ENCODE measurements at places on chromosomes 3 and 15. TPM values are rescaled to one million over a fixed set of nuclear protein-coding genes. Genes with fewer than 3 reads are reported as not detected.

GRCh38 chr15:70158309-70159000 lies 60.7 kb upstream of the TLE3 start:
- DNase-seq, result no peak

DNA sequence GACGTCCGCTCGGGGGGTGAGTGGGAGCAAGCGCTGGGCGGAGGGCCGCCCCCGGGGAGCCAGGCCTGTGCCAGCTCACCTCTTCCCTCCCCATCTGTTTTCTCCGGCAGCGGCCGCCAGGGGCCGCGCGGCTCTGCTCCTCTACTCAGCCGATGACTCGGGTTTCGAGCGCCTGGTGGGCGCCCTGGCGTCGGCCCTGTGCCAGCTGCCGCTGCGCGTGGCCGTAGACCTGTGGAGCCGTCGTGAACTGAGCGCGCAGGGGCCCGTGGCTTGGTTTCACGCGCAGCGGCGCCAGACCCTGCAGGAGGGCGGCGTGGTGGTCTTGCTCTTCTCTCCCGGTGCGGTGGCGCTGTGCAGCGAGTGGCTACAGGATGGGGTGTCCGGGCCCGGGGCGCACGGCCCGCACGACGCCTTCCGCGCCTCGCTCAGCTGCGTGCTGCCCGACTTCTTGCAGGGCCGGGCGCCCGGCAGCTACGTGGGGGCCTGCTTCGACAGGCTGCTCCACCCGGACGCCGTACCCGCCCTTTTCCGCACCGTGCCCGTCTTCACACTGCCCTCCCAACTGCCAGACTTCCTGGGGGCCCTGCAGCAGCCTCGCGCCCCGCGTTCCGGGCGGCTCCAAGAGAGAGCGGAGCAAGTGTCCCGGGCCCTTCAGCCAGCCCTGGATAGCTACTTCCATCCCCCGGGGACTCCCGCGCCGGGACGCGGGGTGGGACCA lies 632 bp upstream of the CRELD1 start:
- peak; percentile 94 for DNase-seq

DNA sequence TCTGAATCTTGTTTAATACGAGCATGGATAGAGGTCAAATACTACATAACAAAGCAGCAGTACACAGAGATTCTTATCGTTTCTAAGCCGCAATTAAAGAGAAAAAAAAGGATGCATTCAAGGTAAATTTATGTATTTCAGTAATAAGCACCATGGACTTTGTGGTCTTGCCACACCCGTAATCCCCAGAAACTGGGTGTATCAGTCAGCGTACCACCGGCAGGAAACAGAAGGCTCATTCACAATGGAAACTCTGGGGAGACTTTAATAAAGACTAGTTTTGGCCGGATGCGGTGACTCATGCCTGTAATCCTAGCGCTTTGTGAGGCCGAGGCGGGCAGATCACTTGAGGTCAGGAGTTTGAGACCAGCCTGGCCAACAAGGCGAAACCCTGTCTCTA lies 81.9 kb upstream of the ZNF280D start:
- DNase-seq, result no peak

- no peak for DNase-seq
Observed at GRCh38 chr3:32198714-32199113, 39.8 kb upstream of the CMTM8 start.

- no peak for DNase-seq
Observed at GRCh38 chr3:124695369-124695768, 34.9 kb upstream of the UMPS start.

DNA sequence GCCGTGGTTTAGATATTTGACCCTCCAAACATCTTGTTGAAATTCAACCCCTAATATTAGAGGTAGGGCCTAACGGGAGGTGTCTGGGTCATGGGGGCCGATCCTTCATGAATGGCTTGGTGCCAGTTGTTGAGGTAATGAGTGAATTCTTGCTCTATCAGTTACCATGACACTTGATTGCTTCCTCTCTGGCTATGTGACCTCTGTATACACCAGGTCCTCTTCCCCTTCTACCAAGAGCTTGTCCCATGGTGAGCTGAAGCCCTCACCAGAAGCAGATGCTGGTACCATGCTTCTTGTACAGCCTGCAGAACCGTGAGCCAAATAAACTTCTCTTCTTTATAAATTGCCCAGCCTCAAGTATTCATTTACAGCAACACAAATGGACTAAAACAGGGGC lies 41.8 kb upstream of the TIPARP start:
- no peak for DNase-seq

GRCh38 chr15:54707805-54708752 lies 488.7 kb downstream of the RSL24D1 start:
- no peak for DNase-seq

DNA sequence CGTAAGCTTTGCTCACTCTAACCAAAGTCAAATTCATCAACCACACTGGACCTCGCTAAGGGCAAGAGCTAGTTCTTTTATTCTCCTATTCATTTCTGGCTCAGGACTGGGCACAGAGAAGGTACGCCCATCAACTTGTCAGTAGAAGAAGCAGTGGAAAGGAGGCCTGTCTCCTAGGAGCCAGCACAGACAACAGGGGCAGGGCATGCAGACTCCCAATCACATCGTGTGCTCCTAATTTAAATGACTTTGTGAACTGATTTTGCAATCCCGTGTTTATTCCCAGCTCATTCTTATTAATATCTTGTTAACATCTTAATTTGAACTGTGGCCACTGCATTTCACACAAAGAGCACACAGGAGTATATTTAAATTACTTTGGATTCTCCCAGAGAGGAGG lies 161.1 kb upstream of the BCL6 start:
- DNase-seq, result no peak

The HTR3E gene
- total RNA-seq, result not detected

The KNG1 gene
- total RNA-seq, result not detected

The UROC1 gene
- under 0.01 TPM for total RNA-seq

The CILP gene
- total RNA-seq, result 1.1 TPM

All from hematopoietic multipotent progenitor cell (in vitro differentiated cells).